ENCODE measurements at places on chromosomes 11 and 22. TPM values are rescaled to one million over a fixed set of nuclear protein-coding genes. Genes with fewer than 3 reads are reported as not detected.

GRCh38 chr11:116333001-116333535 lies 439.7 kb downstream of the BUD13 start:
- DNase-seq: no peak

DNA sequence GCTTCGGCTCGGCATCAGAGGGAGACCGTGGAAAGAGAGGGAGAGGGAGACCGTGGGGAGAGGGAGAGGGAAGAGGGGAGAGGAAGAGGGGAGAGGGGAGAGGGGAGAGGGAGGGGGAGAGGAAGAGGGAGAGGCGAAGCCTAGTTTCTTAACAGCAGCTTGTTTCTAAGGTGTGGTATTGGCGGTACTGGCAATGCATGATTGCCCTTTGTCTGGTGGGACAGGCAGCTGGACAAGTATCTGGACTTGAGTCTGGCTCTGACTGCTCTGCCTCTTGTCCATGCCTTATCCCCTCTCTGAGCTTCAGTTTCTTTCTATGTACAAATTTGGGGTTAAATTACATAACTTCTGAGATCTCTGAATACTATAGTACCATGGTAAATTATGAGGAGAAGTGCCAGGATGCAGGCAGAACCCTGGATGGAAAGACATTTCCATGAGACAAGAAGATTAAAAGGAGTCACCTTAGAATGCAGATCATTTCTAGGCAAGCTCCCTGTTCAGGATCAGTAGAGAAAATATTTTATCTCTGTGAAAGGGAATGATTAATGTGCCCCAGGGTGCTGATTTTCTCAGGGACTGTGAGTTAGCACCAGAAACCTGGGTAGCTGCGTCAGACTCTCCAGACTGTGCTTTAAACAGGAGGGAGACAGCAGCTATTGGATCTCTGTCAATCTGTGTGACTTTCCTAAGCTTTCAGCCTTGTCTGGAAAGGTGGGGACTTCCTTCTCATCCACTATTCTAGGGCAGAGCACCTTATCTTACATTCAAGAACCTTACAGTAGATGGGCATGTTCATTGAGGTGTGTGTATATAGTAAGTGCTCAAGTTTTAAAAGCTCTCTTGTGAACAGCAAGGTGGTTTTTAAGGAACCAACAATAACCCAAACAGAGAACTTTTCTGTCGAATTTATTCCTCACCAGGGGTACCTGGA lies 31.9 kb upstream of the CCDC90B start:
- DNase-seq: no peak

DNA sequence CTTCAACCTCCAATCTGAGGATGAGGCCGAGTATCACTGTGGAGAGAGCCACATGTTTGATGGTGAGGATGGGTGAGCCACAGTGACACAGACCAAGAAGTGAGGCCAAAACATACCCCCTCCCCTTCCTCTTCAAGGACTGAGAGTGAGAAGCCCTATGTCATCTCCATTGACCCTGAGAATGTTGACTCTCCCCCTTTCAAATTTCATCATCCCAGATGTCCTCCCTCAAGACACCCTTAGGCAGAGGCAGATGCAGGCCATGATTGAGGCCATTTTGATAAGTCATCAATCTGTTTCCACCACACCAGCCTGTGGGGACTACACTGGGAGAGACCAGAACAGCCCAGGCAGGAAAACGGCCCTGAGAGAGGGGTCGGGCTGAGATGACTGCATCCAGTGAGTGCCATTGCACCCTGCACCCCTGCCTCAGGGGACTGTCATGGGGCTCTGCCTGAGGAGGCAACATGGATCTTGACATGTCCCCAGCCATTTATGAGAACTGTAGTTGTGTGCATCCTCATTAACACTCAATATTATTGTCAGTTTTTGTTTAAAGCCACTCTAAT lies 84.2 kb upstream of the IGLL5 start:
- no peak for DNase-seq

DNA sequence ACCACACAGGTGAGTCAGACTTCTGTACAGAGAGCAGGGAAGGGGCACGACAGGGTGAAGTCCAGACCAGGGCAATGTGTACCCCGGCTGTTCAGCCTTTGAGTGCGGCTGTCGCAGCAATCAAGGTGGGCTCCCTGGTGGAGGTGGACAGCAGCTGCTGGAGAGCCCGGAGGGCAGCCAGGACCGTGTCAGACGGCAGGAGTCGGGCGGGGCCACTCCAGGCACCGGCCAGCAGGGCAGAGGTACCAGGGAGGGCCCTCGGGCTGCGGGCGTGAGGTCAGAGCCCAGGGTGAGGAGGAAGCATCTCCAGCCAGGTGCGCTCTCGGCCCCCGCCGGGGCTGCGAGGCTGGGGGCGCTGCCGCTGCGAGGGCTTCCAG lies 802 bp upstream of the PIM3 start:
- DNase-seq: no peak

DNA sequence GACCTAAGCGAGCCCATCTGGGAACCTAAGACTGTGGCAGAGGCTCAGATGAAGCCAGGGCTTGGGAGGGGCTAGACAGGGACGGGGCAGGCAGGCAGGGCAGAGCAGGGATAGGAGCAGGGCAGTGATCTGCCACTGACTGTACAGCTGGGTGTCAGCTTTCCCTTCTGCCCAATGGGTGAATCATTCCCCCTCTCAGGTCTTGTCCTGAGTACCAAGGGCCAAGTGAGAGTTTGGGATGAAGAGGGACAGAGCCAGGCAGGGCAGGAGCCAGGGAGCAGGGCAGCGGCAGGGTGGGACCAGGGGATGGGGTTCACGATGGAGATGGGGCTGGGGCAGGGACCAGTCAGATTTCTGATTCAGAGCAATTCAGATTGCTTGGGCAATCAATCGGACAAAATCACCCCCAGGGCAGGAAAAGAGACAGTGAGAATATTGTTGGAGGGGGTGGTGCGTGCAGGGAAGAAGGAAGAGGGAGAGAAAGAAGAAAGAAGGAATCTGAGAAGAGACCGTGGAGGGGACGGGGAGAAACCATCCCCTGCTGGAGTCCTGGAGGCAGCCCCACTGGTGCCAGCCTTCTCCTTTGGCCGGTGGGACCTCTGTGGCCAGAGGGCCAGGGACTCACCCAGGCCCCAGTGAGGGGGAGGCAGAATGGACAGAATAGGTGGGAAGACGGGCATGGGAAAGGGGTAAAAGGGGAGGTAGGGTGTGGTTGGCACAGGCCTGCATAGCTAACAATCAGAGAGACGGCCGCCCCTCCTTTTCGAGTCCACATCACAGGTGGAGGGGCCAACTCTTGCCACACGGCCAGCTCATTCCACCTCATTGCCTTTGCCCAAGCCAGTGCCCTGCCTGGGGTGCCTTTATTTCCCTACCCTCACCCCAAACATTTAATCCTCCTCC lies 47.2 kb downstream of the CYTH4 start:
- DNase-seq: no peak

DNA sequence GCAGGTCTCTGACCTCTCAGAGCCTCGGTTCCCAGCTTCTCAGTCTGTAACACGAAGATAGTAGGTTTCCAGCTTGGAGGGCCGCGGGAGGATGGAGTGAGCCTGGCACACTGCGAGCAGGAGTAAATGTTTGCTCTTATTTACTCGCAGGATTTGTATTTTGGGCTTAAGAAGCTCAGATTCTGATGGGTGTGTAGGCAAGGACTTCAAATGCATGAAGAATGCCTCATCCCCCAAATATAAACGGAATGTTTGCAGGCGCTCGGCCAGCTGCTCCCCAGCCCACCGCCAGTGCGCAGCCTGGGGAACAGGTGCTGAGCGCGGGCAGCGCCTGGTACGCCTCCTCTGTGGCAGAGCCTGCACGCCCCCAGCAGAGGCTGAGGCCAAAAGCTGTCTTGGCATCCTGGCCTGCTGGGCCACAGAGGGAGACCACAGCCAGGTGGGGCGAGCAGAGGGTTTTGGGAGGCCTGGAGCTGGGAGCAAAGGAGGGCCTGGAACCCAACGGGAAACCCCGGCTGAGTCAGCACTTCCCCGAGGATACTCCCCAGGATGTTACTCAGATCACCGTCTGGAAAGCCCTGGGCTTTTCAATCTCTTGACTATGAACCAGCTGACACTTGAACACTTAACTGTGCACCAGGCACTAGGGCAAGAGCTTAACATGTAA lies 9.4 kb downstream of the EHD1 start:
- DNase-seq: no peak

DNA sequence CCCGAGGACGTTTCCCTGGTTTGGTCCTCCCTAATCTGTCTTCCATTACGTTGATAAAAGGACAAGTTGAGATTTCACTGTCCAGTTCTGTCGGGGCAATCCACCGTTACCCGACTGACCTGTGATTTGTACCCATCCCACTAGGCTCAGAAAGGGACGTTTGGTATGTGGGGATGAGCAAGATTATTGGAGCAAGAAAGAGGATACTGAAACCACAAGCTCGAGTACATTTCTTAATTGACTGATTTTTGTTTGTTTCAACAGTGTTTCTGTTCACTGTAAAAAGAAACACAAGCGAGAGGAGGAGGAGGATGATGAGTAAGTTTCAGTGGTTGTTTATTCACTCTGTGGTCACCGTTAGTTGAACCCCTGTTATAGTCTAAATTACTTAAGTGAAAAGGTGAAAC lies 969 bp downstream of the CCDC117 start:
- no peak for DNase-seq

- DNase-seq: no peak
Observed at GRCh38 chr11:44957776-44958564, 7.3 kb upstream of the TP53I11 start.

GRCh38 chr11:27217948-27218420 lies 145.0 kb downstream of the CCDC34 start:
- no peak for DNase-seq

DNA sequence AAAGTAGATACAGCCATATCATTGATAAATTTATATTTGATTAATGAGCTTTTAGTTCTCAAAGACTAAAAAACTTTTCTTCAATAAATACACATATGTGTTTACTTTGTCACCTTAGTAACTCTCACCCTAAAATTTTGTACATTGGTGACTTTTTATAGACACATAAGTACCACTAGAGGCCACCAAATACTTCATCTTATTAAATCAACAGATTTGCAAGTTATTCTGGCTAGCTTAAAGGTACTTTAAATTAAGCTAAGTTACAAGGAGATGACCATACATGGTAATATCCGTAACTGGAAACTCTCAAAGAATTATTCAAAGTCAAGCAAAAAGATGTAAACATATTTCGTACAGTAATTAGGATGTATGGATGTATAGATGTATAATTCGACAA lies 112.2 kb downstream of the SBF2 start:
- DNase-seq: no peak

DNA sequence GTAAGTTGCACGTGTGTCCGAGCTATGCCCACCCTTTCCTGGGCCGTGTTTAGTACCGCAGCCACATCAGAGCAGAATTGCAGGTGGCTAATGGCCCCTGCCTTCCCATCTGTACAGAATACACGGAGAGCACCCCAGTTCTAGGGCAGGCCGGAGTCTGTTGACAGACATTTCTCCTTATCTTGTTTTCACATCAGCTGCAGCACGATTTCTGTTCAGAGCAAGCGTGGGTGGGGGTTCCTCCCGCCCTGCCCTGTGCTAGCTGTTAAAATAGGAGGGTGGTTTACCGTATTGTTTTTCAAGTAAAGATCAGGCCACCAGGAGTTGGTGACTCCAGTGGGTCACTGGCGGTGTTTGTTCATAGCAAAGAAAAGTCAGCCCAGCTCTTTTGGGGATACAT lies 41.1 kb downstream of the UBASH3B start:
- no peak for DNase-seq

DNA sequence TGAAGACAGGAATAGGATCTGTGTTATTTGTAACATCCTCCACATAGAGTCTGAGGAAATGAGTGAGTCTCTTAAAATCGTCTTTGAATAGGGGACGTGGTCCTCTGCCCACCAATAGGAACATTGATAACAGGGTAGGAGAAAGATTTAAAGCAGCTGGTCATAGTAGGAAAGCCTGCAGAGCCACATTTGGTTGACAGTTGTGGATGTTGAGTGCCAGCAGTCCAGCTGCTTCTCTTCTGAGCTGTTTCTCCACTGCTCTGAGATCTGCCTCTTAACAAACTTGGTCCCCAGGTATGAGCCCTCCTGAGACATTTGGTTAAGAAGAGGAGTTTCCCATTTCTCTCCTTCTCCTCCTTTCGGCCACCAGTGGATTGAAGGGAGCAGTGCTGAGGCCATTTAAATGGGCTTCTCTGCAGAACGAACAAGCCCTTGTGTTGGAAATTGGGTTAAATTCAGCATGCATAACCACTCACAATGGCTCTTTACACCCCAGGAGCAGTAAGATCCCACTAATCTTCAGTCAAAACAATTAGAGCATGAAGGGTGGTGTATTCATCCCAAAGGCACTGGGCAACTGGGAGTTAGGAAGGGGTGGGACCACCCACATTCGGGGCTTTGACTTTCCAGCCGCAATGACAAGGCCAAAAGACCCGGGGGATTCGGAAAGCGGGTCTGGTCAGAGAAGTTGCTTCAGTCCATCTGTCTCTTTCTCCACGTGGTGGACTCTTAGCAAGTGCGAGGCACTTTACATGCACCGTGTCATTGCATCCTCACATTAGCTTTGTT lies 32.3 kb downstream of the MIAT start:
- no peak for DNase-seq

- no peak for DNase-seq
Observed at GRCh38 chr11:73760135-73760678, 667 bp downstream of the RAB6A start.

DNA sequence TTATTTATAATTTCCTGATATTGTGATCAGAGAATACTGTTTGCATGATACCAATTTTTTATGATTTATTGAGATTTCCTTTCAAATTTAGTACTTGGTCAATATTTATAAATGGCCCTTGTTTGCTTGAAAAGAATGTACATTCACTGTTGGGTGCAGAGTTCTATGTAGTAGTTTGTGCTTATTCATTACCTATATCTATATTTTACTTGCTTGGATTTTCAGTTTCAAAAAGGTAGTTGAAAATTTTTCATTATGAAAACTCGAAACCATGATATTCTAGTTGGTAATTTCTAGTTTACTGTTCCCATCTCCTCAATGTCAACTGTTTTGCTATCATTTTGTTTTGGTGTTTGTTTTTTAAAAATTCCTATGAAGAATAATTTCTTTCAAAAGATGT lies 155.7 kb downstream of the AASDHPPT start:
- DNase-seq: no peak

DNA sequence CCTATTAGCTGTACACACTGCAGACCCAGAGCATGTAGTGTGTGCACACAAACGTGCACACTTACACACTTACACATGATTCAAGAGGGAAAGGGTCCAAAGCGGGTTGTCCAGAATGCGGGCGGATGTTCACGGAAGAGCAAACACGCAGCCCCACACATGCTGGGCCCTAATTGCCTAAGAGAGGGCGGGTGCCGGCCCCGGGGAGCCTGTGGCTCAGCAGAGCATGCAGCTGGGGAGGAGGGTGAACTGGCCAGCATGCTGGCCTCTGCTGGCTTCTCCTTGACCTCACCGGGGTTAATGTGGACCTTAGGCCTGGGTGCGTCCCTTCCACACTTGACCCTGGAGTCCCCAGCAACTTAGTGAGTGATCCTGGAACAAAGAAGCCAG lies 816.3 kb downstream of the BRD1 start:
- no peak for DNase-seq

Gene SCGB1A1
- polyA plus RNA-seq: not detected

Gene INPP5J
- 1.5 TPM for polyA plus RNA-seq

Gene PHETA2
- polyA plus RNA-seq: 17.3 TPM

Gene MYEOV
- 0.13 TPM for polyA plus RNA-seq

Data from urinary bladder (tissue), 4 donors.